ENCODE measurements at places on chromosomes 4 and X.
A peak's percentile ranks its signal among the peaks of the same experiment; 100 is the strongest.

DNA sequence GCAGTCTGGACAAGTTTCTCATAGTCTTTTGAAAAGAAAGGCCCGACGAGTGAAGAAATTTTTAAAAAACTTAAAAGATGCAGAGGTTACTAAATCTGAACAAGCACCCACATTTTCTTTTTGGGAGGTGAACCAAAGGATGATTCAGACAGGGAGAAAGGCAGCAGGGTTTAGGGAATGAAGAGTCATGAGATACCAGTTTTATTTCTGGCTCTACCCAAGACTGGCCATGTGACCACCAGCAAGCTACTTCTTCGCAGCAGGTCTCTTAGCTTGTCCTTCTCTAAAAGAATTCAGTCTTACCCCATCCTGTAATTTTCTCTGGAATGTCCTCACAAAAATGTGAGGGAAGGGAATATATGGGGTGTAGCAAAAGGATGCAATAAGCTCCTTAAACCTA lies 37.6 kb downstream of the AMOT start:
- DNase-seq = no peak

GRCh38 chr4:136863756-136864155 lies 668.5 kb downstream of the PCDH18 start:
- no peak for DNase-seq

DNA sequence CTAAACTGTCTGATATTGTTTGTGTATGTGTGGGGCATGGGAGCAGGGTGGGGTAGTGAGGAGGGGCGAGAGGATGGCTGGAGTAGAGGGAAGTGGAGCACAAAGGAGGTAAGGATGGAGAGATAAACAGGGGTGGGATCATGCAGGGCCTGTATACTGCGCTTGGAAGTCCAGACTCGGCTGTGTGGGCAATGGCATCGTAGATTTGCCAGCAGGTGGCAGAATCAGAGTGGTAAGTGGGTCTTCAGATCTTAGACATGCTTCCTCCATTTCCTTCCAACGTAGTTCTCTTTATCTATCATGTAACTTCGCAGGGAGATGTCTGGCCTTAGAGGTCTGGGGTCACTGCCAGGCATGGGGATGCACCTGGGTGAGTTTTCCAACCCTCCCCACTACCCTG lies 155.5 kb downstream of the PDGFRA start:
- DNase-seq = peak; percentile 55

- DNase-seq = no peak
Observed at GRCh38 chrX:69138118-69138390, 27.2 kb downstream of the PJA1 start.

DNA sequence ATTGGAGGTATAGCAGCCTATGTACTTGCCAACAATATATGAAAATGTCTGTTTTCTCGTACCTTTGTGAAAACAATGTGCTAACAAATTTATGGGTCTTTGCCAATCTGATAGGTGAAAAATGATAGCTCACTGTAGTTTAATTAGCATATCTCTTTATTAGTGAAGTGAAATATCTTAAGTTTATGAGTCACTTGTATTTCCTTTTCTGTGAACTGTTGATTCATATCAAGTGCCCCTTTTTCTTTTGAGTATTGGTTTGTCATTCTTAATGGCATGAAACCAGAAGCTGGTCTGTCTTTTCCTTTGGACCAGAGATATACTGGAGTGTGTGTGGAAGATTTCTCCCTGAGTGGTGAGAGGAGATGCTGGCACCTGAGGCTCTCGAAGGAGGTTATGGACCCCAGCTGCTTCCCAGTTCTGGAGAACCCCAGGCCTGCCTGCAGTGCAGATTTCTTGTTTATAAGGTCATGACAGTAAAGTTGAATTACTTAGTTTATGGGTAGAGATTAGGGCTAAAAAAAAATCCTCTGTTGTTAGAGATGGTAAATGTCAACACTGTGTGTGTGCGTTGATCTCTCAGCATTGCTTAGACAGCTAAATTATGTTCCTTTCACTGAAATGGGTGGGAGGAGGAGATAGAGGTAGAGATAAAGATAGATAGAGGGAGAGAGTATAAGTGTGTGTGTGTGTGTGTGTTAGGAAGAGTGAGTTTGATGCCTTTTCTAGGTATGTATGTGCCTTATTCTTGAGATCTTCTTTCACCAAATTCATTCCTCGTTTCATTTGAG lies 89.9 kb downstream of the REPS2 start:
- no peak for DNase-seq

DNA sequence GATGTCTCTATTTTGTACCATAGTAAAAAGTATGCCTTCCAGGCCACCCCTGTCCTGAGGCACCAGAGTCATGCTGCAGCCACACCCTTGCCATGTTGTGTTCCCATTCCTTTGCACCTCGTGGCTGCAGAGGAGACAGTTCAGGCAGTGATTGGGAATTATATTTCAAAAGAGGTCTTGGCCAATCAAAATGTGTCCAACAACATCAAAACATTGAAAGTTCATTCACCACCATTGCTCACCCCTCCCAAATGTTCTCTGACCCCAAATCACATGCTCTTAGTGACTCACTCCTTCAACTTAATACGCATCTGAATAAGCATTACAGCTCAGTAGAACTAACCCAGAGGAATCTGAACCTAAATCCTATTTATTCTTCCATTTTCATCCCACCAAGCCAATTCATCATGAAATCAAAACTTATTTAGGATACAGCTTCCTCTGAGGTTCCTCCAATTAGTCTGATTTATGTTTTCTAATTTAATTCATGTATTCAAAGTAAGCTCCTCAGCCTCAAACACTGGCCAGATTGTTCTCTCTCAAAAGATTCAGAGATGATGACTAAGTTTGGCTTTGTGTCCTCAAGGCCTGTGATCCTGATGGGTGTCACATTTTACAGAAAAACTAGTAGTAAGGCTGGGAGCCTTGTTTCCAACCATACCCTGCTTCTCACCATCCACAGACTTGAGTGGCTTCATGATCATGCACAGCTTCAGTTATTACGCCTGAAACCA lies 323.2 kb upstream of the INTU start:
- DNase-seq = no peak

DNA sequence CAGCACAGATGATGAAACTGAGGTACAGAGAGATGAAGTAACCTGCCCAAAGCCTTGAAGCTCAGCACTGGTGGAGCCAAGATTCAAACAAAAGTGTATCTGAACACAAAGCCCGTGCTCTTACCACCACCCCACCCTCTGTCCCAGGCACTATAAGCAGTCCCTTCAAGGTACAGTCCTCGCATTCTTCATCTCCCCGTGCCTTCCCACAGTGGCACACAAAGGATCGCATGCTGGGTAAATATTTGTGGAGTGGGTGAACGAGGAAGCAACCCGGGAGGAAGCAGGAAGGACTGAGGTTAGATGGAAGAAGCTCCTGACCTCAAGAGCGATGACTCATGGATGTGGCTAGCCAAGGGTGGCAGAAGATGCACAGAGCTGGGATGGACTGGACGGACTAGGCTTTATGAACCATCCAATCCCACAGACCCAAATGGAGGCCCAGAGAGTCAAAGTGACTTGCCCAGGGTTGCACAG lies 18.4 kb downstream of the IQSEC2 start:
- no peak for DNase-seq

DNA sequence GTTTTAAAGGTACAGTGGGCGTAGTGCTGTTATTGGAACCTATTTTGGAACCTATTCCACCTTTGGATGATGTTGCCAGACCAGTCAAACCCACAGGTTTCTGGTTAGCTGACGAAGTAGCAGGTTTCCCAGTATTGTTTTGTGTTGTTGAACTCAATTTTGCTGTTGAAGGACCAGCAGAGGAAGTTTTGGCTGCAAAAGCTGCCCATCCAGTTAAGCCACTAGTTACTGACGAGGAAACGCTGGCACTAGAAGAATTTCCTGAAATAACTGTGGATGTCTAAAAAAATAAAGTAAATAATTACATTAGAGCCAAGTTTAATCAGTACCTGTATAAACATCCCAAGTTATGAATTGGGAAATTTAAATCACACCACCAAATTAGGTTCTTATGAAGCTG lies 25.5 kb downstream of the INTS12 start:
- DNase-seq = peak; percentile 75

DNA sequence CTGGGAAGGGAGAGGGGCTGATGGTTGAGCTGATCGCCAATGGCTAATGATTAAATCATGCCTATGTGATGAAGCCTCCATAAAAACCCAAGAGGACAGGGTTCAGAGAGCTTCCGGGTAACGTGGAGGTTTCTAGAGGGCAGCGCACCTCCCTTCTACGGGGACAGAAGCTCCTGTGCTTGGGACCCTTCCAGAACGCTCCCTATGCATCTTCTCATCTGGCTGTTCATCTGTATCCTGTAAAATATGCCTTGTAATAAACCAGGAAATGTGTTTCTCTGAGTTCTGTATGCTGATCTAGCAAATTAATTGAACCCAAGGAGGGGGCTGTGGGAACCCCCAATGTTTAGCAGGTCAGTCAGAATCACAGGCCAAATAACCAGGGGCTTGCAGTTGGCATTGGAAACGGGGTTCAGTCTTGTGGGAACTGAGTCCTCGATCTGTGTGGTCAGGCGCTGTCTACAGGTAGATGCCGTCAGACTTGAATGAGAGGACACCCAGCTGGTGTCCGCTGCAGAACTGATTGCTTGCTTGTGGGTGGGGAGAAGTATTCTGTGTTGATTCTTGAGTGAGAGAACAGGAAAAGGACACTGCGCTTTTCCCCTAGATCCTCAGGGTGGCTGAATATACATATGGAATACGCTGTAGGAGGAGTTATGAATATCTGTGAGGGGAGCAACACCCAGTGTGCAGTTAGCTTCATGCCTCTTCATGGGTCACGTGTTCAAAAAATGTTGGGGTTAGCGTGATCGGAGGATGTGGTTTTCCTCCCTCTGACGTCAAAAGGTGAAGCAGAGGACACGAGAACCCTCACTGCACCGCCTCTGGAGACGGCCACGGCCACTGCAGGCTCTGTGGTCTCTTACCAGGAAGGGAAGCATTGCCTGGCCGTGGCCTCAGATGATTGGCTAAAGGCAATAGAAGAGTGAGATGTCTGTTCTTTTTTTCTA lies 29.2 kb downstream of the HTT-AS start:
- no peak for DNase-seq

DNA sequence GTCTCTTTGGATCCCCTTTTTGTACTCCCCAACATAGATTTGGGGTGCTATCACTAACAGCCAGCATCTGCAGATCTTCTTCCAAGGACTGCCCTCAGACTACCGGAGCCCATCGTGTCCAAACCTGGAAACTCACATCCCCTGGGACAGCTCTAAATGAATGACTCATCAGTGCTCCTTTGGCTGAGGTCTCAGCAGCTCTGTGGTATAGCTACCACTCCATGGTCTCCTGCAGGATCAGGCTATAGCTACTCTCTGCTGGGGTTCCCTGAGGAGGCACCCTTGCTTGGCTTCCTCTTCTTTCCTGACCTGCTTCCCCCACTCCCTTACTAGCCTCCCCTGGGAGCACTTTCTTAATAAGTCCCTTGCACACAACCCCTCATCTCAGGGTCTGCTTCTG lies 97.5 kb upstream of the PRPS2 start:
- DNase-seq = no peak

GRCh38 chrX:132918523-132918922 lies 39.9 kb downstream of the HS6ST2 start:
- DNase-seq = no peak

DNA sequence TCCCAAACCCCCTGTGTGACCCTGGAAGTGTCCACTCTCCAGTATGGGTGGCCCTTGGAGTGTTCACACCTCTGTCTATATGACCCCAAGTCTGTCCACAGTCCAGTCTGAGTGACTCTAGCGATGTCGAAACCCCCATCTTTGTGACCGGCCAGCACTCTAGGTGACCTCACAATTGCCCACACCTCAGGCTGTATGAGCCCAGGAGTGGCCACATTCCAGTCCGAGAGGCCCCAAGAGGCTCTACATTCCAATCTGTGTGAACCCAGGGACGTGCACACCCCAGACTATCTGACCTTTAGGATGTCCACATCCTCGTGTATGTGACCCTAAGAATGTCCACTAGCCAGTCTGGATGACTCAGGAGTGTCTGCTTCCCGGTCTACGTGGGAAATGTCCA lies 7.3 kb upstream of the GLOD5 start:
- no peak for DNase-seq

DNA sequence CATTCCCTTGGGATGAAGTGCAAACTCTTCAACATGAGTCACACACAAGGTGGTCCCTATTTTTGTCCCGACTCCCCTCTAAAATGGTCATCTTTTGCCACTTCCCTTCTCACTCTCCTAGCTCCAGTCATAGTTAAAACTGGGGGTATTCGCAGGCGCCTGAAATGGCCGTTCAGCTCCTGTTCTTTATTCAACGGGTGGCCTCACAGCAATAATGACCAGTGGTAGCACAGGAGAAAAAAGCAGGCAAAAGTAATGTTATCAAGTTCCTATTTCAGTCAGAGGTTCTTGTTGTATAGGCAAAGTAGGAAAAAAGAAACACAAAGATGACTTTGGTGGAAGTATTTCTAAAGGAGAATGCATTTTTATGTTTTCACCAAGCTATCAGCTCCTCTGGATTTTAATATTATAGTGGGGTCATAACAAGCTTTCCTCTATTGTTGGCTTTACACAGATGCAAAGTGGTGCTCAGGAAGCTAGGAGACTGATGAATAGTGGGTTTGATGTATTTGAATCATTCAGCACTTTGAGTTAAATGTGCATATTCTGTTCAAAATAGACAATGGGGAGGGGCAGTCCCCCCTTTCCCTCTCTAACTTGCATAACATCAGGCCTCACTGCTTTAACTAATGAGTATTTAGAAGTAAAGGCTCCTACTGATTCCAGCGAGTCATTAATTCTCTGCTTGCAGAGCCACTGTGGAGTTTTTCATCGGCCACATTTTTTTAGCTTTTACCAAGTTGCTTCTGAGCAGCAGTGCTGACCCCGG lies 171.2 kb upstream of the NDP start:
- no peak for DNase-seq

DNA sequence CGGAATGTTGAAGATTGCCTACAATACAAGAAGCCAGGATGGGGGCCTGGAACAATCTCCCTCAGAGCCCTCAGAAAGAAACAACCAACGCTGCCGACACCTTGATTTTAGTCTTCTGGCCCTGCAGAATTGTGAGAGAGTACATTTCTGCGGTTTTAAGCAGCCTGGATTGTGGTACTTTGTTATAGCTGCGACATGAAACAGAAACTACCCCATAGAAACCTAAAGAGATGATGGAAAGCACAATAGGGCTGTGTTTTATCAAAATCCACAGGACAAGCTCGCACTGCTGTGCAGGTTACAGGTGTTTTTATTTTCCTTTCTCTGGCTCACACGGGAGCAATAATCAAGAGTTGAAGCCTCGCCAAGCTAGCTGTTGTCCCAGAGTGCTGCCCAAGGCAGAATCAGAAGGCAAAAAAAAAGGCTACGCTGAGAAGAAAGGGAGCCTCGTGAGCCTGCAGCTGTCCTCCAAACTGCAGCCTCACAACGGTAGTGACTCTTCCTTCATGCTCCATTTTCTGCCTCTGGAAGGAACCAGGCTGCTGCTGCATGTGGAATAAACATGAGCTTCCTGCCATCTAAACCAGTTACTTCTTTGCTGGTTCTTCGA lies 232.4 kb downstream of the LDB2 start:
- no peak for DNase-seq

DNA sequence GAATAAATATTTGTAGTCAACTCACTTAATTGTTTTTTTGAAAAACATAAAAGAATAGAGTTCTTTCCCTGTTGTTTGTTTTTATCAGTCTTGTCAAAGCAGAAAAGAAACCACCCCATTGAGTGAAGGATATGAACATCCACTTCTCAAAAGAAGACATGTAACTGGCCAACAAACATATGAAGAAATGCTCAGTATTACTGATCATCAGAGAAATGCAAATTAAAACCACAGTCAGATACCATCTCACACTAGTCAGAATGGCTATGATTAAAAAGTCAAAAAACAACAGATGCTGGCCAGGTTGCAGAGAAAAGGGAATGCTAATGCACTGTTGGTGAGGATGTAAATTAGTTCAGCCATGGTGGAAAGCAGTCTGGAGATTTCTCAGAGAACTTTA lies 326.1 kb upstream of the EMCN start:
- DNase-seq = no peak

All from ureter (tissue), 1 donor.